NCI-H2029 treated with DMSO at 0.1 percent for 48 hours (cell line): ENCODE measurements at places on chromosomes 3 and 15.

GRCh38 chr3:160135851-160136250 lies 89.4 kb upstream of the C3orf80 start:
- DNase-seq = no peak

- DNase-seq = no peak
Measured at GRCh38 chr3:149009732-149010131, 18.4 kb downstream of the GYG1 start.

GRCh38 chr3:181358562-181358961 lies 353.2 kb upstream of the SOX2 start:
- no peak for DNase-seq

- DNase-seq = peak; percentile 41
Measured at GRCh38 chr3:25663869-25664811, 567 bp downstream of the TOP2B start.

- no peak for DNase-seq
Measured at GRCh38 chr3:188573291-188573940, 419.5 kb downstream of the LPP start.

DNA sequence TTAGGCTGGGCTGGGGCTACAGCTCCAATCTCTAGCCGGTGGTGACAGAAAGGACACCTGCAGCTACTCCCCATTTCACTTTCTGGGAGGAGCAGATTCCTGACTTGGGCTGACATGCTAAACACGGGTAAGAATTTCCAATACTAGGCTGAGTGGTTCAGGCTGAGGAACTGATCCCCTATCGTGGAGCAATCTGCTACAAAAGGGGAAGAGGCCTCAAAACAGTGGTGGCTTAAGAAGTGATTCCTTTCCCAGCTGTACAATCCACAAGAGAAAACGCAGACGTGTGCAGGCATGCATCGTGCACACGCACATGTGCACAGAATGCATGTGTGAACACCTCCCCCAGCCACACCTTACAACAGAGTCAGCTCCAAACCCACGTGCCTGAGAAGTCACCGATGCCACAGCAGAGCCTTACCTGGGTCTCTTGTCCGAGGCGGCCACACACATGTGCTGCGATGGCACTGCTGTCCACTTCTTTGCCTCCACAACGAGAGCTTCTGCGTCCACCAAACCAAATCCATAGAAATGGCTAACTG lies 86.7 kb upstream of the SNRPA1 start:
- no peak for DNase-seq

DNA sequence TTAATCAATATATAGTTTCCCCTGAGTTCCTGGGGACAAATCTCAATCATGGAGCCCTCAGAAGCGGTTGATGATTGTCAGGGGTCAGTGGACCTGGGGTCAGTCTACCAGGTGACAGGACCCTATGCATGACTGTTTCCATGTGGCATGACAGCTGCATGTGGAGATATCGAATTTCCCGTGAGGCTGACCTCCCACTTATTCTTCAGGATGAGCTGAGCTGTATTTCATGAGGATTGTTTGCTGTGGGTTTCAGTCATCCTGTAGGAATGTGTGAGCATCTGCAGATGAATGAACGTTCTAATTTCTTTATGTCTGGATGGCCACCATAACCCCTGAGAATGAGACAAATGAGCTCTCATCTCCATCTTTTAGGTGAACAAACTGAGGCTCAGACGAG lies 93.0 kb upstream of the HES1 start:
- DNase-seq = no peak

- no peak for DNase-seq
Measured at GRCh38 chr3:48985831-48986376, 4.1 kb upstream of the P4HTM start.

DNA sequence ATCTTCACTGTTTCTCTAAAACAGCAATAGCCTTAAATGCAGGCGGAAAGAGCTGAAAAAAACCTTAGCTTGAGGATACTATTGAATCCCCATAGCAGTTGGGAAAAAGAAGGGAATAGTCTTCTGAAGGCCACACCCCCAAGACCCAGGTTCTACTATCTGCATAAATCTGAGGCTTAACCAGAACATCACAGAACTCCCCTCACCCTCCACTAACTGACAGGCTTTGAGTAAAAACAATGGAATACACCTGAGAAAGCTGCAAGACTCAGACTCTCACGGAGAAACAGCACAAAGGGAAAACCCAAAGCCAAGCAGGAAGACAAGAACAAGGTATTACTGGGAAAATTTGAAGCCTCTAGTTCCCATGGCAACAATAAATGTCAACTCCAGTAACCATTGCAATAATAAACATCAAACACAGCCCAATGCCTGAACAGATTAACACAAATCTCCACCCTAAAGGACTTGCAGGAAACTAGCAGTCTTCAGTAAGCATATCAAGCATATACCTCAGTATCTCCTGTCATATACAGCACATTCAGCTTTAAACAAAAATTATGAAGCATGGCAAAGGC lies 56.4 kb downstream of the TMCC1 start:
- no peak for DNase-seq

- DNase-seq = peak; percentile 56
Measured at GRCh38 chr3:141452045-141452444, 34.8 kb upstream of the RASA2 start.

DNA sequence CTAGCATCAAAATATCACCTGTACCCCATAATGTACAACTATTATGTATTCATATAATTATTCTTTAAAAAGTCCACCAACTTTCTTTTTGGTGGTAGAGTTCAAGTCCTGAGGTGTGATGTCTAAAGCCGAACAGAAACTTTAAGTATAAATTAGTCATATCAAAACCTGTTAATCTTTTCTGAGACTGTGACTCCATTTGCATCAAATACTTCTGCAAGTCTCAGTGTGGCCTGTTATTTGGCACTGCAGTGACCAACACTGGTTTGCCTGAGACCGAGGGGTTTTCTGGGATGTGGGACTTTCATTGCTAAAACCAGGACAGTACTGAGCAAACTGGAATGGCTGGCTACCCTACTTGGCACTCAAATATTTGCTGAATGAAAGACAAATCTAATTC lies 7.3 kb downstream of the NGLY1 start:
- no peak for DNase-seq

- DNase-seq = no peak
Measured at GRCh38 chr3:123789760-123790159, 94.4 kb downstream of the MYLK start.

DNA sequence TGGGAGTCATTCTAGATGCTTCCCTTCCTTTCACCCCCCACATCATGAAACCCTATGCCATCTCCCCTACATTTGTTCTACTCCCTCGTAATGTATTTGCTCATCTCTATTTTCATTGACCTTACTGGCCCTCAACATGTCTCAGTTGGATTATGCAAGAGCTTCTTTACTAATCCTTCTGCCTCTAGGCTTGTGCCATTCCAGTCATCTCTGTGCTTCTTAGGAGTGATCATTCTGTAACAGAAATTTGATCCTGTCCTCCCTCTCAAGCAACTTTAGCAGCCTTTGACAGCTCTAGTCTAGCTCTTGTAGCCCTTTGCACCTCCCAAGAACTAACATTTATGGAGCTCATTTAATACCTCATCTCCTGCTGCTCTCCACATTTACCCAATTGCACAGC lies 64.7 kb downstream of the ISL2 start:
- DNase-seq = no peak

- no peak for DNase-seq
Measured at GRCh38 chr3:132090921-132091320, 56.1 kb upstream of the CPNE4 start.

- no peak for DNase-seq
Measured at GRCh38 chr3:119783255-119783654, 1.4 kb downstream of the NR1I2 start.

DNA sequence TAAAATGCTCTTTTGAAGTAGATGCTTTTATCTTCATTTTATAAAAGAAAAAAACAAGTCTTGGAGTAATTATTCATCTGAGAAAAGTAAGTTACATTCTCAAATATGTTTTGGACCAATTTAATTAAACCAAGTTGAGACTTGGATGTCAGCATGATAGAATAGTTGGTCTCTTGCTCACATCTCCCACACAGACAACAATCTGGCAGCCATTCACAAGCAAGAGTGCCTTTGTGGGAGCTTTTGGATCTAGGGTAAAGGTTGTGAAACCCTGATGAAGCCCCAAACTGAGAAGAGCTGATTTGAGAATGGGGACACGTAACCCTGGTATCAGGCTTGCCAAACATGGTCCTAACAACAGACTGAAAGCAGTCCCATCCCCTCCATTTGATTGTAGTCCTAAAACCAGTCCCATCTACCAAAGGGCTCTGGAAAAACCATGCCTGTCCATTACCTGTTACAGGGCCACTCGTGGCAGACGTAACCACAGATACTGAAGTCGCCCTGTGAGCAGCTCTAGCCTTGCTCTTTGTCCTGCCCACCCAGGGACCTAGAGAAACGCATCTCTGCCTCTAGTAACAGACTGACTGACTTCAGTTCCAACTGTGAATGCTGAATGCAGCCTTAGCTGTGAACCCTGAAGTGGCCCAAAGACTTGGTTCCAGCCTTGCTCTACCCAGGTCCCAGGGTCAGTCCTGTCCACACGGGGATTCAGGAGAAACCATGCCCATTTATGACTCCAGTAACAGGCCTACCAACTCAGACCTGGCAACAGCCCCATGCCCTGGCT lies 145.5 kb upstream of the SYNPR start:
- no peak for DNase-seq

GRCh38 chr15:52080706-52081392 lies 31.7 kb downstream of the BCL2L10 start:
- no peak for DNase-seq

DNA sequence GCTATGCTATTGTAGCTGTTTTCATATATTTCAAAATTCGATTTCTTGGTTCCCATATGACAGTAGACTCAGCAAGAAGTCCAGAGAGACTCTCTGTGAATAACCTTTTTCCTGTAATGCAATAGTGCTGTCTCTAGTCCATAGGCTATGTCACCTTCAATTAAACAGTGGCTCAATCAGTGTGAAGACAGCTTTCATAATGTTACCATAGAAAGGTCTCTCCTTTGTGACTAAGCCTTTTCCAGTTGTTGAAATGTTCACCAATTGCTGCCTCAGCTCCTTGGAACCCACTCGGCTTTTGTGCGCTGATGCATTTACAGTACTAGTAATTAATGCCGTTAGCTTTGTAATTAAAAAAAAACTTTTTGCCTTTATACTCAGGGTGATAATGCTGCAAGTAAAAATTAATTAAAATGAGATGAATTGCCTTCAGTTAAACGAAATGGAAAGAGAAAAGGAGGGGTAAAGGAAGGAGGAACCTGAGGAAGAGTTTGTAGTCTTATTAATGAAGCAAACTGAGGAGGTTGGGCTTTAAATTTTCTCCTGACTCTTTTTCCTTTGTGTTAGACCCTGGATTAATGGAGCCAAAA lies 214.8 kb downstream of the LSAMP start:
- no peak for DNase-seq

- DNase-seq = no peak
Measured at GRCh38 chr3:38047896-38048295, 8.9 kb downstream of the DLEC1 start.

DNA sequence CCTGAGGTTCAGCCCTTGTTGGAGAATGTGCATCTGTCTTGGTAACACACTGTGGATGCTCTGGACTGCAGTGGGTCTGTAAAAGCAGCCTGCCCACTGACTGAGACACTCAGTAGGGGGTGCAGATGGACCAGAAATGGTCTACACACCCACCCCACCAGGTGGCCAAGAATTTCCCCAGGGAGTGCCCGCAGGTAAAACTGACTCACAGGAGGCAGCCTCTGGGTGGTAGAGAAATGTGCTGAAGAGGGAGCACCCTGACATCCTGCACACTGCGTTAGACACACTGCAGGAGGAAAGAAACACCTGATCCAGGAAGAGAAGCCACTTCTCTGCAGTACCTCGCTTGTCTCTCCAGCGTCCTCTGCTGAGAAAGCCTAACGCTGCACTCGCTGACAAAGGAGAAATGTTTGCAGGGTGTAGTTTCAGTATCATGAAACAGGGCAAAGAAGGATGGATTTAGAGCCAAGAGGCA lies 109.5 kb upstream of the ABHD17C start:
- no peak for DNase-seq

DNA sequence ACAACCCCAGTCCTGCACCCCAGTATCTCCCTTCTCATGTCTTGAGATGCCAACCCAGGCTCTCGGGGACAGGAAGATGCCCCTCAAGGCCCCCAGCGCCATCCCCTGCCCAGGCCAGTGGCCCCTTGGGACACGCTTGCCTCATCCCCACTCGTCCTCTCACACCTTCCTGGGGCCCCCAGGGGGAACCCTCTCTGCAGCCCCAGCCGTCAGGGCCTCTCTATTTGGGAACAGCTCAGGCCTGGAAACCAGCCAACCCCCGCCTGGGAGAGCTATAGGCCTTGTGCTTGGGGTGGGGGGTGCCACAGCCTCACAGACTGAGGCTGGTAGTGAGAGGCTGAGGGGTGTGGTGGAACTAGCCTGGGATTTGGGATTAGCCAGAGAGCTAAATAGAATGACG lies 7.8 kb downstream of the LINGO1 start:
- DNase-seq = no peak

- DNase-seq = no peak
Measured at GRCh38 chr15:52734329-52734728, 55.1 kb upstream of the ATOSA start.

GRCh38 chr15:101049856-101050622 lies 130.9 kb downstream of the LRRK1 start:
- no peak for DNase-seq

DNA sequence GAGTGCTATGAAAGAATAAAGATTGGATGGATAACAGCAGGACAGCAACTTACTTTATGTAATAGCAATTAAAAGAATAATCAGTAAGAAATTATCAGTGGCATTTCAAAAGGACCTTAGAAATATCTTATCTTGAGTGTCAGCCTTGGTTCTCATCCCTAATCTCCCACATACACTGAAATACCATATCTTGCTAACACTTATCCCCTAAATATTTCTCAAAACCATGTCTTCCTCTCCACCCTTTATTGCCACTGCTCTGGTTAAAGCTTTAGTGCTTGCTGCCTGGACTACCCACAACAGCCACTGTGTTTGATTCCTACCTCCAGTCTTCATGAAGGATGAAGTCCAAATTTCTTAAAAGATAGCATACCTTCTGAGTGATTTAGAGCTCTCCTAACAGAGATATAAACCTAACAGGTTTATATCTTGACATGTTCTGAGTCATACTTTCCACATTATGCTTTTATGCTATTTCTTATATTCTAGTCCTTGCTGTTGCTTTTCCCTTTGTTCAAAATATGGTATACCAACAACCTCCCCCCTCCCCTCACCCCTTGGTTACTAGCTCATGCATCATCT lies 202.8 kb downstream of the RSRC1 start:
- DNase-seq = no peak

DNA sequence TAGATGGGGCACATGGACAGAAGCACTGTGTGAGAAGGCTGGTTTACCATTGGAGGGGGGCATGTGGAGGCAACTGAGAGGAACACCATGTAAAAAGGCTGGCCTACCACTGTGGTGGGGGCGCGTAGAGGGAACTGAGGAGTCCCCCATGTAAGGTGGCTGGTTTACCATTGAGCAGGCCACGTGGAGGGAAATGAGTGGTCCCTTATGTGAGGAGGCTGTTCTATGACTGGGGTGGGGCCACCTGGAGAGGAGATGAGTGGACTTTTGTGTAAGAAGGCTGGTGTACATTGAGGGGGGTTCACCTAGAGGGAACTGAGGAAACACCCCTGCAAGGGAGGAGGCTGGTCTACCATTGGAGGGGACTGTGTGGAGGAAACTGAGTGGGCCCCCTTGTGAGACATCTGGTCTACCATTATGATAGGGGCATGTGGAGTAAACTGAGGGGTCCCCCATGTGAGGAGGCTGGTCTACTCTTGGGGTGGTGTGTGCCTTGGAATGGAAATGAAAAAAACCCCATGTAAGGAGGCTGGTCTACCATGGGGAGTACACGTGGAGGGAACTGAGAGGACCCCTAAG lies 156.9 kb downstream of the FBLN2 start:
- no peak for DNase-seq
